Left renal cortex interstitium (tissue), 4 donors: ENCODE measurements at places on chromosomes 11 and 22. TPM values are rescaled to one million over a fixed set of nuclear protein-coding genes. Genes with fewer than 3 reads are reported as not detected.

The SOX10 gene
- 1.3 TPM for polyA plus RNA-seq

The OR8A1 gene
- not detected for polyA plus RNA-seq

The MAP6 gene
- polyA plus RNA-seq: 8.9 TPM

The UQCC3 gene
- 13.9 TPM for polyA plus RNA-seq

The C11orf52 gene
- 13.7 TPM for polyA plus RNA-seq

The C11orf86 gene
- not detected for polyA plus RNA-seq

The MIOX gene
- polyA plus RNA-seq: 18.2 TPM

The SPTBN2 gene
- polyA plus RNA-seq: 67.5 TPM

The MFNG gene
- polyA plus RNA-seq: 6.6 TPM

The BTBD18 gene
- polyA plus RNA-seq: not detected

The UPB1 gene
- 1.5 TPM for polyA plus RNA-seq

The APOL4 gene
- polyA plus RNA-seq: 8.0 TPM

The SPINDOC gene
- polyA plus RNA-seq: 23.4 TPM

The GALNT18 gene
- 29.7 TPM for polyA plus RNA-seq

The ISX gene
- polyA plus RNA-seq: 0.20 TPM
